ENCODE measurements at places on chromosomes 3 and 15. TPM values are rescaled to one million over a fixed set of nuclear protein-coding genes. Genes with fewer than 3 reads are reported as not detected.

DNA sequence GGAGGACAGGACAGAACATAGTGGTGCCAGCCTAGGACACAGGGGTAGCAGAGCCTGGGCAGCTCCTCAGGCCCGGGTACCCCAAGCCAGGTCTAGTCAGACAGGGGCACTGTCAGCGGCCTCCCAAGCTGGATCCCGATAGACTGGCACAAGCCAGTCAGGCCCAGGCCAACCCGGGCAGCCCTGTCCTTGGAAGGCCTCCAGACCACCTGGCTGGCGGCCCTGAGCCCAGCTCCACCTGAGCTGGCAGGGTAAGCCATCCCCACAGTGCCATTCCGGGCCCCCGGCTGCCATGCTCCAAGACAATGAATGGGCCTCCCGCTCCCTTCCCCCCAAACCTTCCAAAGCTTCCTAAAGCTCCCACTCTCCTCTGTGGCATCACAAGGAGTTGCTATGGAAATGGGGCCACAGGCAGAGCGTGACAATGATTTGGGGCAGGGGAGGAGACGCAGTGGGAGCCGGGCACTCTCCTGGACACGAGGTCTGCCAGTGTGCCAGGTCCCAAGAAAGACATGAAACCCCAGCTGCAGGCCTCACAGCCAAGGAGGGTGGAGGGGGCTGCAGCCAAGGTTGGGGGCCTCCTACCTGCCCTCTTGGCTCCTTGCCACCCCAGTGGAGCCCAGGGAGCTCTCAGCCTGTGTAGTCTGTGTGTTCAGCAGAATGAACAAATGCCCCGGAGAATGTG is 165.6 kb upstream of the LINGO1 start:
- DNase-seq = no peak

Gene SYNM
- 105 TPM for total RNA-seq

Gene GATM
- 0.26 TPM for total RNA-seq

- no peak for DNase-seq
Observed at GRCh38 chr3:191385101-191385500, 54.8 kb upstream of the UTS2B start.

GRCh38 chr3:169759256-169759655 is 5.6 kb downstream of the TERC start:
- no peak for DNase-seq

GRCh38 chr3:44795197-44795596 is 33.6 kb downstream of the KIF15 start:
- DNase-seq = no peak

DNA sequence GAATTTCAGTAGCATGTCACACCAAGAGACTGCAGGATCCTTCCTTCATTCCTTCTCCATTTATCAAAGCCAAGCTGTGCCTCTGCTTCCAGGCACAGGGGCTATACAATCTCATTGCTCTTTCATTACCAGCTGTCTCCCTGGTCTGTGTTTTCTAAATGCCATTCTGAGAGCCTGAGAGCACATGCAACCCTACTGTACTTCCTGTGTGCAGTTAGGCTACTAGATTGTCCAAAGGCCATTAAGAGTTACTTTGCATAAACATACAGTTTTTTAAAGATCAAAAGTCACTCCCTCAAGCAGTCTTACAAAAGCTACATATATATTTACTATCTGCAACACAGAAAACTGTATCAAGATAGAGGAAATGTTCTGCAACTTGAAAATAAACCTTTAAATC is 110.1 kb downstream of the CFAP44 start:
- no peak for DNase-seq

DNA sequence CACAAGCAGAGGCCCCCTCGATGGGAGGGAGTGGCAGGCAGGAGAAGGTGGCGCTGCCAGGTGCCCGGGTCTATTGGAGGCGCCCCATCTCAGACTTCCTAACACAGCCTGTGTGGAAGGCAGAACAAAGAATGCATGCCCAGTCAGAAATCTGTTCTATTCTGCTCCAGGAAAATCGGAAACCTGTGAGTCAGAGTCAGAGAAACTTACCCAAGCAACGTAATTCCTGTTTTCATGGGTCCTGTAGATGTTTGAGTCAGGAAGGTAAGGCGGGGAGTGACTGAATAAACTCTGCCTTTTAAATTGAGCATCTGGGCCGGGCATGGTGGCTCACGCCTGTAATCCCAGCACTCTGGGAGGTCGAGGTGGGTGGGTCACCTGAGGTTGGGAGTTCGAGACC is 13.7 kb downstream of the MAP6D1 start:
- DNase-seq = peak; percentile 40

DNA sequence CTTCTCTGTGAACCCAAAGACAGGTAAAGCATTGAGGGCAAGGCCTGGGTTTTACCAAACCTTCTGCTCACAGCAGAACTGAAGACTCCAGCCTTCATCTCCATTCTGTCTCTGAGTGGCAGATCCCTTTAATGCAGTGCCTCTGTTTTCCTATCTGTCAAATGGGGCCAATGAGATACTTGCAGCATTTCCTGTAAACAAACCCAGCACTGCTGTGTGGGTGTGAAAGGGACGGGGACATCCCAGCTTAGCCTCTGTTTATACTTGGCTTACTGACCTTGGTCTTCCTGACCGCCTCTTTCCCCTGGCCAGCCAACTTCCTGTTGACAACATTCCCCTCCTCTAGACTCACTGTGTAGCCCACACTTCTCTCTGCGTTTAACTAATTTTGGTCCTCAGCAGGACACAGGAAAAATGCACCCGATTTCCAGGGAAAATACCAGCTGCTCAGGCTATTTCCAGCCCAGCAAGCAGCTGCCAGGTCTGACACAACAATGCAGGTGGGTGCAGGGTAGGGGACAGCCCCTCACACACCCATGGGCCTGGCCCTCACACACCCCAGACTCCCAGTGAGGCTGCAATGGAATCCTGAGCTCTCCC is 105.9 kb upstream of the HERC1 start:
- peak; percentile 99 for DNase-seq

Gene TPRG1
- under 0.01 TPM for total RNA-seq

Measured in dermis microvascular lymphatic vessel endothelial cell (primary cell).